Smooth muscle cell of the umbilical artery (primary cell): ENCODE measurements at places on chromosomes 7 and 10. TPM values are rescaled to one million over a fixed set of nuclear protein-coding genes. Genes with fewer than 3 reads are reported as not detected.

Gene MYL10
- total RNA-seq, result not detected in 2 replicates

Gene SPDYE9
- not detected in 2 replicates for total RNA-seq

Gene THSD7A
- total RNA-seq, result 0.14 and 0.30 TPM in 2 replicates

Gene ZNF488
- under 0.01 TPM in 1 of 2 replicates, not detected in the other for total RNA-seq

Gene DENND2A
- under 0.01 and 0.05 TPM in 2 replicates for total RNA-seq

Gene RPEL1
- 0.09 TPM in 1 of 2 replicates, not detected in the other for total RNA-seq

Gene ADRB1
- total RNA-seq, result not detected in 2 replicates

Gene OR13A1
- not detected in 2 replicates for total RNA-seq

Gene STEAP1B
- 1.5 and 11.4 TPM in 2 replicates for total RNA-seq

Gene TM9SF3
- 170 and 174 TPM in 2 replicates for total RNA-seq

Gene SGPL1
- 53.2 and 55.2 TPM in 2 replicates for total RNA-seq

Gene TAS2R16
- total RNA-seq, result not detected in 2 replicates

Gene AOAH
- total RNA-seq, result not detected in 2 replicates

Gene TMEM270
- not detected in 2 replicates for total RNA-seq

Gene FZD8
- 17.8 and 25.2 TPM in 2 replicates for total RNA-seq

Gene TMEM139
- not detected in 2 replicates for total RNA-seq
